Tongue (tissue), 3 donors: ENCODE measurements at places on chromosomes 11 and 22. TPM values are rescaled to one million over a fixed set of nuclear protein-coding genes. Genes with fewer than 3 reads are reported as not detected.
A peak's percentile ranks its signal among the peaks of the same experiment; 100 is the strongest.

DNA sequence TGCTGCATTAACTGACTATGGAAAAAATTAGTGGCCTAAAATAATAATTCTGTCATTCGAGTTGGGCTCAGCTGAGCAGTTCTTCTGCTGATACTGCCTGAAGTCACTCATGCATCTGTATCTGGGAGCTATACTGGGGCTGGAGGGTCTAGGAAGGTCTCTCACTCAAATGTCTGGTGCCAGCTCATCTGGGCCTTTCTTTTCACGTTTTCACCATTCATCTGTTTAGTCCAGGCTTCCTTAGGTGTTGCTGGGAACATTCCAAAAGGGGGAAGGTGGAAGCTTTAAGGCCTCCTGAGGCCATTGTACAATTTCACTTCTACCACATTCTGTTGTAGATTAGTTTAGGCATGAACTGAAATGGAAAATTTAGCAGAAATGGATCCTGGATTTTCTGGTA is 28.0 kb downstream of the YAP1 start:
- no peak for DNase-seq

DNA sequence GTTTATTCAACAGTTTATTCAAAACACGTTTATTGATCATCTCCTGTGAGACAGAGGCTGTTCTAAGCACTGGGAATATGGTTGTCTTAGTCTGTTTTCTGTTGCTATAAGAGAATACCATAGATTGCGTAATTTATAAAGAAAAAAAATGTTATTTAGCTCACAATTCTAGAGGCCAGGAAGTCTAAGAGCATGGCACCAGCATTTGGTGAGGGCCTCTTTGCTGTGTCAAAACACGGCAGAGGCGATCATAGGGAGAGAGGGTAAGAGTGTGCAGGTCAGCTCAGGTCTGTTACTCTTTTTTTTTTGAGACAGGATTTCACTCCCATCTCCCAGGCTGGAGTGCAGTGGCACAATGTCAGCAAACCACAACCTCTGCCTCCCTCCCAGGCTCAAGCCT is 5.2 kb upstream of the IL17RA start:
- DNase-seq: no peak

GRCh38 chr11:103619480-103619879 is 417.0 kb upstream of the DDI1 start:
- peak; percentile 8 for DNase-seq

Gene TRIM49
- not detected for total RNA-seq

GRCh38 chr11:116984589-116984988 is 113.6 kb downstream of the SIK3 start:
- no peak for DNase-seq

DNA sequence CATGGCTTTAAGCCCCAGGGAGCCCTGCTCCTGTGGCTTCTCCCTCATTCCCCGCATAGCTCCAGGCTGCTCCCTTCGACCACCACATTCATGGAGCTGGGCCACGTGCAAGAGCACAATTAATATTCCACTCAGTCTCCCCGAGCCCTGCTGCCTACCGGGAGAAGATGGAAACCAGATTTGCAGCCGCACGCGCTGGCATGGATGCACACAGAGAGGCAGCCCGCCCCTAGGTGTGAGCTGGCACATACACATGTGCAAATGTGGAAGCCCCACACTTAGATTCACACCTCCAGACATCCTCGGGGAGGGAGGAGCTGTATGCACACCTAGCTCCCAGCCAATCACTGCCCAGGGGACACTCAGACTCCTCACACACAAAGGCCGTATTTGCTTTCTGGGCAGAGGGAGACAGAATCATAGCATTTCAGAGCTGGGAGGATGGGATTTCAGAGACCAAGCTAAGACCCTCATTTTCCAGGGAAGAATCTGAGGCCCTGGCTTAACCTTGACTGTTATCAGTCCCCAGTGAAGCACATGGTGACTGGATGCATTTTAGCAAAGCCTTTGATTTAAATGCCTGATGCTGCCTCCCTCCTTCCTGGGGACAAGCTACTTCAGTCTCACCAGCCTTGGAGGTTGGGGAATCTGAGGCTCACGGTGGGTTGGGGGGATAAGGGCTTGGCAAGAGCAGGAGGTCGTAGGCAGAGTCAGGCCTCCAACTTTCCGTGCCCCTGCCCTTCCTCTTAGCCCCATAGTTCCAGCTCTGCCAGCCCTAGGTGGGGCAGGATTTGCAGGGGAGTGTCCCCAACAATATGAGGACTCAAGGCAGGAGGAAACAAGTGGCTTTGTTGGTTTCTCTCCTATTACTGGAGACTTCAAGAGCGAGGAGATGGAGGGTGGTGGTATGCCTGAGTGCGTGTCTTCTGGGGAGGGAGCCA is 5.3 kb upstream of the CREB3L1 start:
- no peak for DNase-seq

DNA sequence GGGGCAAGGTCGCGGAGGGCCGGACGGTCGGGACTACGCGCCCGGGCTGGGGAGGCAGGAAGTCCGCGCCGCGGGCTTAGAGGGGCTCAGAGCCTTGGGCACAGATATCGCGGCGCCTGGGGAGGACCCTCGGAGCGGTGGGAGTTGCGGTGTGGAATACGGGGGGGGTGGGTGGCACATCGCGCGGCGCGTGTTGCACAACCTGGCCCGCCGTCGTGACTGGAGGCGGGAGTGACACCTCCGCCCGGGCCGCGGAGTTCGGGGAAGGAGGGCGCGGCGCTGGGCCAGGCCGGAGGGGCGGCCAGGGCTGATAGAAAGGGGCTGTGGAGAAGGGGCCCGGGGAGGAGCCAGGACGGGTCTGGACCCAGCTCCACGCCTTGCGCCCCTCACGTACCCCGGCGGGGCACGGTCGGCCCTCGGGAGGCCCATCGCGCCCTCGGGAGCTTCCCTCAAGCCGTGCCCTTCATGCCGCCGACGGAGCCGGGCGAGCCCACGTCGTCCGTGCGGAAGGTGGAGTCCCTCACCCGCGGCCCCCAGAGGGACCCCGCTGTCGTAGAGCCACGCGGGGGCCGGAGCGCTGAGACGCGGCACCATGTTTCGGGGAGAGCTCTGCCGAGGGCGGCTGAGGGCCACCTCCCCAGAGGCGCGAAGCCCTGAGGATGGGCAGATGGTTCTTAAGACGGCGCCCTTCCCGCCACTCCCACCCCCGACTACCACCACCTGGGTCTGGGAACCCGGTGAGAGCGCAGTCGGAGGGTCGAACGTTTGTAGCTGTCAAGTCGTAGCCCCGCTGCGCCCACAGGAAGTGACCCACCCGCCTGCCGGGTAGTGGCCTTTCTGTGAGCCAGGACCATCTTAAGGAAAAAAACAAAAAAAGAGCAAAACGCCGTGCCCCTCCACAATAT is 729 bp downstream of the IL17RA start:
- no peak for DNase-seq

DNA sequence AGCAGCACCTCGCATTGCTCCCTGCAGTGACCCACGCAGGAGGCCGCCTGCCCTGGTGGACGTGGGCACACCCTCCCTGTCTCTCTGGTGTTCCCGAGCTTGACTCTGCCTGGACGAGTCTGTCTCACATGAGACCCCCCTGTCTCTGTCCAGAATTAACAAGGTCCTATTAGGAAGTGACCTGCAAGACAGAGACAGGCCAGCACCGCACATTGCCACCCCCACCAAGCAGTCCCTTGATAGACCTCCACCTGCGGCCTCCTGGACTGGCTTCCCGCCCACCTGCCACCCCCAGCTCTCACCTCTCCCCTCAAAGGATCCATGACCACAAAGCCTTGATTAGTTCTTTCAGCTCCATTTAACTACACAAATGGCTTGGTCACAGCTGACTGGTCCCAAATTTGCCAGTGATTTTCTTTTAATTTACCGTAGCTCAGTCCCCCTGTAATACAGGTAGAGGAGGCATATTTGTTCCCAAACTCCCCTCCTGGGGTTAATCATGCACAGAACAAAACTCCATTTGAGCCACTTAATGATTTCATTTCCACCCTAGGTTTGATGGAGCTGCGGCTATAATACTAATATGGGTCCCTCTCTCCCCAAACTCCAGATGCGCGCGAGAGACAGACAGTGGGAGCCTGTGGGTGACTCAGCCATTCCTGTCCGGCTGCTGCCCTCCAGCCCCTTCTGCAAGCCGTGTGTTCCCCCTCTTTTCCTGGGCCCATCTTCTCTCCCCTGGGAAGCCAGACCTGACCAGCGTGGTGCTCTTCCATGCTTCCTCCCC is 11.2 kb downstream of the SPATA19 start:
- no peak for DNase-seq

GRCh38 chr22:18955696-18956095 is 19.6 kb upstream of the PRODH start:
- no peak for DNase-seq

- DNase-seq: no peak
These were observed 26.0 kb downstream of the CHEK2 start for GRCh38 chr22:28715611-28716010.

Gene NXPE1
- not detected for total RNA-seq

GRCh38 chr11:44923115-44923514 is 27.6 kb downstream of the TP53I11 start:
- no peak for DNase-seq

- peak; percentile 93 for DNase-seq
These were observed 952 bp downstream of the YAP1 start for GRCh38 chr11:102111011-102111786.
